ENCODE measurements at places on chromosomes 2 and 18.

- no peak for DNase-seq
These were observed 153.6 kb upstream of the CCDC195 start for GRCh38 chr2:224869601-224870233.

DNA sequence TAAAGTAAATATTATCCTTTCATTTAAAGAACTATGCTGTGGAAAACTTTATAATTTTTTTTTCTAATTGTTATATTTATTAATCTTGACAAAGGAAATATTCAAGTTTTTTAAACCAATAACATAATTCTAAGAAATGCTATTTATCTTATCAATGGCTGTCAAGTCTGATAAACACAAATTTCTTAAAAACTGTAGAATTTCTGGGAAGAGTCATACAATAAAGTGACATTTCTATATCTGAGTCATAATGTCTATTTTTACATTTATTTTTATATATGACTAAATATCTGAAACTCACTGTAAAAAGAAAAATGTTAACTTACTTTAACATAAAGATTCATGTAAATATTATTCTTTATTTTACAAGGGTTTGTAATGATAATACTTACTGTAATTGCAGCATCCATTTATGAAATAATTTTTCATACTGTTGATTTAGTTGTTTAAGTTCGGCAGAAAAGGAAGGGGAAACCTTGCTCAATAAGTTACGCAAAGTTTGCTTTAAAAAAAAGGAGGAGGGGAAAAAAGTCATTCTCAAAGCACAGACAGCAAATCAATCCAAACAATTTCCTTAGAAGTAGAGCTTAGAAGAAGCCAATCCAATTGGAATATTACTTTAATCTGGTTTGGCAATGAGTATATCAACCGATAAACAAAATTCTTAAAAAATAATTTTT is 32.4 kb downstream of the ORC2 start:
- no peak for DNase-seq

- no peak for DNase-seq
These were observed 171.0 kb upstream of the HS6ST1 start for GRCh38 chr2:128489526-128490273.

GRCh38 chr2:23693606-23693951 is 233.3 kb downstream of the ATAD2B start:
- no peak for DNase-seq

DNA sequence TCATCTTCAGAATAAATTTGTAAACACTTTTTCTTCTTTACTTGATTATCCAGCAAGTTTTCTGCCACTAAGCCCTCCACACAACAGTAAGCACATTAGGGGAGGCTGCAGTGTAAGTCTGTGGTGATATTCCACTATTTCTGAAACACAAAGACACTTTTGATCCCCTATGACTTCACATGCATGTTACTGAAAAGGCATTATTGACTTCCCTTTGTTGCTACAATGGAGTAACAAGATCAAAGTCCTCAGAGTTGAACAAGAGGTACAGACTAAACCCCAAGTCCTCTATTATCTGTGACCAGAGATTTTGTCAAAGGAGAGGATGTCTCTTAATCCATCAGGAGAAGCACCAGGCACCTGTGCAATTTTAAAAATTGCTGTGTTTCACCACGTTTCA is 157.9 kb downstream of the CD226 start:
- DNase-seq, result no peak

DNA sequence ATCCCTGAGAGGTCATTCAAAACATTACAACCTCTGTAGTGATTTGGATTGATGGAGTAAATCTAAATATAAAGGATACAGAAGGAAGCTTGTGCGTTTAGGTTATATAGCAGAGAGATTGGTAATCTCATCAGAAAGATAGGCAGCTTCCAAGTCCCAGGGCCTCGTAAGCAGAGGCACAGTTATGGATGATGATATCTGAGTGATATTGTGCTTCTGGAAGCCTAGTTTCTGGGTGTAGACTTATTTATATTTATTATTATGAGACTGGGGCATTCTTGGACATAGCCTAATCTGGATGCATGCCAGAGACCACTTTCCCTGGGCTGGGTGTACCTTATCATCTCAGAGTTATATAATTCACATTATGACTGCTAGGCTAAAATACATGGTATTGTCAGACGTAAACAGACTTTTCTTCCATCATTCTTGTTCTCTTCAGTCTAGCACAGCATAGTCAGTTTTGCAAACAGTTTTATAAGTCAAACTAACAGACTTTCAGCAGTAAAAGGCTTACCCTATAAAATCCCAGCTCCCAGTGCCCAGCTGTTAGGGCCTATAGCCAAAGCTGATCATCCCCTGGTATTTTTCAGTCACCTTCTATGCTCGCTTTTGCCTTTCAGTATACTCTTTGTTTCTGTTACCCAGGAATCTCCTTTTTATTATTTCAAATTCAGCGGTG is 47.9 kb downstream of the RAB3GAP1 start:
- DNase-seq, result no peak

DNA sequence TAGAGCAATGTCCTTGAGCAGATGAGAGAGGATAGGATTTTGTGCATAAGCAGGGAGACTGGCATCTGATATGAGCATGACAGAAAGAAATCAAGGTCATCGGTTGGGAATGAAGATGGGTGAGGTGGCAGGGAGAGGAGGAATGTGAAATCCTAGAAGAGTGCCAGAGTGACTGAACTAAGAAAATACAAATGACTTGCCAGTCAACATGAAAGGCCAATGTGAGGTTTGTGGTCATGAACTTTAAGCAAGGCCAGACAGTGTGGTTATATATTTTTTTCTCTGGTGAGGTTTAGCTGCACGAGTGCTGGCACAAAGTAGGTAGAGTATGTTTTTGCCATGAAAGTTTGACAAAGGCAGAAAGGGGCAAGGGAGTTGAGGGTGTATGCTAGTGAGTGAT is 21.2 kb downstream of the QPCT start:
- DNase-seq, result no peak

GRCh38 chr2:97734061-97735051 is 21.0 kb downstream of the ZAP70 start:
- no peak for DNase-seq

DNA sequence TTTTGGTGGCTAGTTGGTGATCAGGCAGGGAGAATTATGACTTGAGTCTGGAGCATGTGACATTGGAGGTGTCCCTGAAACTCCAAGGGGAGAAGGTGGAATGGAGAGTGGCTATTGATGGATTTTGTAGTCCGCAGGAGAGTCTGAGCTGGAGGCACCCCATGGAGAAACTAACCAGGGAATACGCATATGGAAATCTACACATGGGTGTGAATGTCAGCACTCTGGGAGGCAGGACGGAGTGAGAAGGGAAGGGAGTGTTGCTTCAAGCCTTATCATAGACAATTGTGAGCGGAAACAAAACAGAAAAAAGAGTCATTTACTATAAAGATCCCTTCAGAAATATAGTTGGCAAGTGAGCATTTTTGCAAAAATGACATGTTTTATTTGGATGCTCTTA is 667 bp upstream of the SCYGR4 start:
- DNase-seq, result no peak

- peak; percentile 3 for DNase-seq
These were observed 235.6 kb downstream of the NUP35 start for GRCh38 chr2:183359867-183360266.

Measured in activated CD4-positive, alpha-beta T cell treated with anti-CD3 and anti-CD28 coated beads for 48 hours (primary cell).